ENCODE measurements at places on chromosomes 6 and 20.

GRCh38 chr6:428047-428603 lies 36.6 kb downstream of the IRF4 start:
- DNase-seq, result no peak

GRCh38 chr6:121393731-121394505 lies 41.5 kb upstream of the GJA1 start:
- no peak for DNase-seq

GRCh38 chr6:117267766-117268534 lies 2.6 kb downstream of the VGLL2 start:
- DNase-seq, result no peak

- DNase-seq, result no peak
Observed at GRCh38 chr6:13725570-13725969, 13.9 kb upstream of the RANBP9 start.

GRCh38 chr20:4985658-4986057 lies 15.7 kb downstream of the SLC23A2 start:
- no peak for DNase-seq

DNA sequence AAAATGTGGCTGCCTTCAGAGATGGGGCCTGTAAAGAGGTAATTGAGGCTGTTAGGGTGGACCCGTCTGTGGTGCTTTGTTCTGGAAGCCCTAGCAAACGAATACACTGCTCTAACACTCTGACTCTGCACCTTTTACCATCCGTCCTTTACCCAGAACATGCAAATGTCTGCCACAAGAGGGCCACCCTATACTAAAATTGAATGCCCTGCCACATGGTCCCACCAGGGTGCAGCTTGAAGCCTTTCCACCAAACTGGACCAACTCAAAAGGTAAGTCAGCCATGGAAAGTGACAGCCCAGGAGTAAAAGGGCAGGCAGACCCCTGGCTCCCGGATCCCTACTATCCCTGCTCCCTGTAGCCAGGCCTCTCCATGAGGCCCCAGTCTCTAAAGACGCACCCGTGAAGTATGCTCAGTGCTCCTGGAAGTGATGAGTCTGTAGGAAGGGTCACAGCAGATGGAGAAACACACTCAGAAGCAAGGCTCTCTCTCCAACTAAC lies 5.8 kb upstream of the BFSP1 start:
- DNase-seq, result no peak

DNA sequence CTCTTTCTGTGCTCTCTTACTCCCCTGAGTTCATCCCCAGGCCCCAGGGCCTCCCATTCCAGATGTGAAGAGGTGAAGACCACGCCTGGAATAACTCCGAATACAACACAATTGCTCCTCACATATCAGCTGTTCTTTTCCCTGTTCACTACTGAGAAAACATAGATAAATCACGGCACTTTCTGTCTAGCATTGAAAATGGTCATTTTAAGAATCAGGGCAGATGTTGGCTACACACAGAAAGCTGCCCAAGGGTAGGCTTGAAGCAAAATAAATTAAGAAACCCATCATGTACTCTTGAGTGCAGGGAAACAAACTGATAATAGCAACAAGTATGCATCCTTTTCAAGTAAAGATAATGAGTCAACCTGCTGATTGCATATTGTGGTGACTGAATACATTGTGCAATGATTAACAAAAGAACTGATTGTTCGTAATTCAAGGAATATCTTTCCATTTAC lies 382.5 kb downstream of the PRKN start:
- DNase-seq, result no peak

- DNase-seq, result no peak
Observed at GRCh38 chr6:30683980-30684338, 2.5 kb downstream of the PPP1R18 start.

GRCh38 chr6:36677753-36678487 lies 594 bp upstream of the CDKN1A start:
- DNase-seq, result no peak

DNA sequence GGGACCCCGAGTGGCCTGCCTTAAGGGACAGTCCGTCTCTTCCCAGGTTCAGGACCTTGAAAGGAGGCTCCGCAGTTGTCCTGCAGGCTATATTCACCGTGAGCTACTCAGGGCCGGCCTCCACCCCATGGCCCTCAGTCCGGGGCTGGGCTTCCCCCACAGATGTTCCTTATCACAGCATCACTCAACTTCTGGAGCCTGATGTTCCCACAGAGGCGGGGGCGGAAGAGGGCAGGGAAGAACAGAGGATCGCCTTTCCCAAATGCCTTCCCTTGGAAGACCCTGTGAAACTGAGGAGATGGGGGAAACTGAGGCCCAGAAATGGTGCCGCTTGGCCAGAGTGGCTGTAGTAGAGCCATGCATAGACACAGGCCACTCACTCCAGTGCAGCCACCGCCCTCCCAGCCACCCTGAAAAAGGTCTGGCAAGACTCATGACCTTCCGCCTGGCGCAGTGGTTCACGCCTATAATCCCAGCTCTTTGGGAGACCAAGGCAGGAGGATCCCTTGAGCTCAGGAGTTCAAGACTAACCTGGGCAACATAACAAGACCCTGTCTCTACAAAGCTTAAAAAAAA lies 4.3 kb upstream of the COX4I2 start:
- no peak for DNase-seq

- no peak for DNase-seq
Observed at GRCh38 chr6:130116273-130116672, 97.9 kb downstream of the L3MBTL3 start.

DNA sequence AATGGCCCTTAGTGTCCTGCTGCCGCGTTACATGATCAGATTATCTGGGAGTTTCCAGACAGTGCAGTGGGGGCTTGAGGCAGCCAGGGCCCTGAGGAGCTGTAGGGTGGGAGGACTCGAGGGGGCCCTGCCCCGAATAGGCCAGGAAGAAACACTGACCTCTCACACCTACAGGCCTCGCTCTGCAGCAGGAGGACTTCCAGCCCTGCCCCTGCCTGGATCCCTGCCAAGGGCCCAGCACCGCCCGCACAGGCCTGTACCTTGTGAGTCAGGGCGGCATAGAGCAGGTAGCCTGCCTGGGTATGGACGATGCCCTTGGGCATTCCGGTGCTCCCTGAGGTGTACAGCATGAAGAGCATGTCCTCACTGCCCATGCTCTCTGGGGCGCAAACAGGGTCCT lies 30.1 kb upstream of the APMAP start:
- DNase-seq, result no peak

DNA sequence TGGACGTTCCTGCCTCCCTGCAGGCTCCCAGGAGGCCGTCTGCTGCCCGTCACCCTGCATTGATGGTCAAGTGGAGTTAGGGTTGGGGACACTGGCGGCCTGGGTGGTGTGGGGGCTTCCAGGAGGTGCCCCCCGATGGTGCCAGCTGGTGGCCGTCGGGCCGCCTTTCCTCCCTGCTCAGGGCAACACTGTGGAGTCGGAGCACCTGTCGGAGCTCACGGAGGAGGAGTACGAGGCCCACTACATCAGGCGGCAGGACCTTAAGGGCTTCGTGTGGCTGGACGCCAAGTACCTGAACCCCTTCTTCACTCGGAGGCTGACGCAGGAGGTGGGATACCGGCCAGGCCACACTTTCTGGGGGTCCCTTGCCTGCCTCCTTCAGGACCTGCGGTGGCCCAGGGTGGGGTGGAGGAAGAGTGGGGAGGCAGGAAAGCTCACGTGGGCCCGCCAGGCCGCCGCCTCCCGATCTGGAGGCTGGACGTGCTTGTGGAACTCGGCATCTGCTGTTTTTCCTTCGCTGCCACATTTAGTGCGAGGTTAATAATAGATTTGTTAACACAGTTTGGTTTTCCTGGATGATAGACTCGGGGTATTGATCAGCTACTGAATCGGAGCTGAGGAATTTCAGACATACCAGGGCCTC lies 28.6 kb downstream of the SPATA2 start:
- DNase-seq, result no peak

GRCh38 chr6:92109956-92110355 lies 1309.4 kb downstream of the EPHA7 start:
- no peak for DNase-seq

DNA sequence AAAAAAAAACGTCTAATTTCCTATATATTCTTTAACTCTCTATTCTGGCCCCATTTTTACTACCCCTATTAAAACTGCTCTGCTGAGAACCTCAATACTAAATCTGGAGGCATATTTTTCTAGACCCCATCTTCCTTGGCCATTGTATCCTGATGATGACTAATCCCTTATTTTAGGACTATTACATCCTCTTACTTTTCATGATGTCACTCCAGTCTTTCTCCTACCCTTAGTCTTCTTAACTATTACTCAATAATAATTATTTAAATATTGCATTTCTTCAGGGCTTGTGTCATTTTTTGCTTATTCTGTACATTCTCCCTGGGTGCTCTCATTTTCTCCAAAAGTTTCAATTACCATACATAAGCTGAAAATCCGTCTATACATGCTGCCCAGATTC lies 6.4 kb downstream of the FBXO30 start:
- DNase-seq, result no peak

DNA sequence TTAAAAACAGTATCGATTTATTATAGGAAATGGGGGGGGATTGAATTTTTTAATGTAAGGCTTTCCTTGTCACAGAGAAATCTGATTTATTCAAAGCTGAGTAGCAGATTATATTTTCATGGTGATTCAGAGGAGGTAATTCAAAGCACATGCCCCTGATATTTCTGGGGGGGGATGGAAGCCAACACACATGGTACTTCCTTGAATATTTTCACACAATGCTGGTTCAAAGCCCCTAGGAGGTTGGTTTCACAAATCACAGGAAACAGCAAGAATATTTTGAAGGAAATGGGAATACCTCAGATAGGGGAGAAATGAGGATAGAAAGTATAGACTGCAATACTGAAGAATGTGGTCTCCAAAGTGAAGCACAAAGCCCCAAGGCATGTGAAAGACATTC lies 98.8 kb downstream of the RTN4IP1 start:
- no peak for DNase-seq

DNA sequence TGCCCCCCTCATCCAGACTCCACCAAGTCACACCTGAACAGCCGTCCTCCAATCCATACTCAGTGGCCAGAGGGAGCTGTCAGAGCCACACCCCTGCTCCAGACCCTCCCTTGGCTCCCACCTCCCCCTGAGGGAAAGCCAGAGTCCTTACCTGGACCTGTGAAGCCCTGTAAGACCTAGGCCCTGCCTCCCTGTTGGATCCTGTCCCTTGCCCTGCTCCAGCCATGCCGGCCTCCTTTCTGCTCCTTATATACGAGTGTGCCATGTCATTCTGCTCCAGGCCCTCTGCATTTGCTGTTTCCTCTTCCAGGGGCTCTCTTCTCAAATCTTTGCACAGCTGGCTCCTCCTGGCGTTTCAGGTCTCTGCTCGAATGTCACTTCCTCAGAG lies 100.3 kb upstream of the MYL9 start:
- DNase-seq, result no peak

DNA sequence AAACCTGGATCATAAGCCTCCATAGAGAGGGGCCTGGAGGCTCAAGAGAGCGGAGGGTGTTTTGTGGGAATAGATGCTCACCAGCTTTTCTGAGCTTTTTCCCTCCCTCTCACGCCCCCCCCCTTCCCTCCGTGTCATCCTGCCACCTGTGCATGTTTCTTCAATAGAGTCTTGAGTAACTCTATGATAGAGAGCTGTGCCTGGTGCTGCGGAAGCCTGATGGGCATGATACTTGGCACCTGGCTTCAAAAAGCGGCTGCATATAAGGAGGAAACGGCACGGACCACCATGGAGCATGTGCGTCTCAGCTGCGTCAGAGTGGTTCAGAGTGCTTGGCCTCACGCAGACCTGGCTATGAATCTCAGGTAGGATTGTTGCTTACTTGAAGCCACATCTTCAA lies 198.9 kb downstream of the CDH4 start:
- DNase-seq, result no peak

DNA sequence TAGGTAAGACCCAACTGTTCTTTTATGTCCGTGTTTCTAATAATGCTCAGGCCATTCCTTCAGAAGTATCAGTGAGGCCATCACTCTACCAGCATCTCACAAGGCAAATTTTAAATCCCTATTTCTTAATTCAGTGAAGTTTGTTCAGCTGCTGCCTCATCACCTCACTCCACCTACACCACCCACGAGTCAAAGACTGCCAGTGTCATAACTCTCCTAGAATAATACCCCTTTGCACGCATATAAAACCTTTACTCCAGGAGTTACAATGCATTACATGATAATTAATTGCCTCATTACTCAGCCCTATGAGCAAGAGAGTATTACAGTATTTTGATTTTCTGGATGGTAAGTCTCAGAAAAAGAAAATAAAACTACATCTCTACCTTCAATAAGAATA lies 793.6 kb downstream of the TFAP2A start:
- DNase-seq, result no peak

DNA sequence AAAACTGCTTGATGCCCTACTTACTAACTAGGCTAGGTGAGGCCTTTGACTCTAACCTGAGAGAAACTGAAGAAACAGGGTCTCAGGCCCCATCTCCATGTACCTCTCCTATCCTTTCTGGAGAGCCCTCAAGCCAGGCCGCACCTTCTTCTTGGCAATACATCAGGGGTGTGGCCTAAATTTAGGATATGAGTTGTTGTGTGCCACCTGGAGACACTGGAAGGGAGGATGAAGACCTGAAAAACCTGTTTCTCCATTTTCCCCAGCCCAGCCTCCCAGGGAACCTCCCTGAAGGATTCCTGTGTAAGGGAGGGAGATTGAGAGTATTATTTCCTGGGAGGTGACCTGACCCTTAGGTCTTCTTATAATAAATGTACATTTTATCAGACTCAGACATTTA lies 3.1 kb downstream of the LY6G6D start:
- no peak for DNase-seq

DNA sequence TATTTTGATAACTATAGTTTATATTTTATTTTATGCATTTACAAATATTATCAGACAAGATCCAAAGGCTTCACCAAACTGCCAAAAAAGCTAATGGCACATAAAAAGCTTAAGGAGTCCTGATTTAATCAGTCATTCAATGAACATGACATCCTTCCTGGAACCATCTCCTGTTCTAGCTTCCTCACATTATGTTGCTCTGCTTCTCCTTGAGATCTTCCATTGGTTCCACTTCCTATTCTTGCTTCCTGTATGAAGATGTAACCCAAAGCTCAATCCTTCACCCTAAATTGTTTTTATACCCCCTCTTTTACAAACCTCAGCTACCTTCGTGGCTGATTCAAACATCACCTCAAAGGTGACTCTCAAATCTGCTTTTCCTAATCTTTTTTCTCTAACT lies 4.5 kb upstream of the BRD2 start:
- no peak for DNase-seq

DNA sequence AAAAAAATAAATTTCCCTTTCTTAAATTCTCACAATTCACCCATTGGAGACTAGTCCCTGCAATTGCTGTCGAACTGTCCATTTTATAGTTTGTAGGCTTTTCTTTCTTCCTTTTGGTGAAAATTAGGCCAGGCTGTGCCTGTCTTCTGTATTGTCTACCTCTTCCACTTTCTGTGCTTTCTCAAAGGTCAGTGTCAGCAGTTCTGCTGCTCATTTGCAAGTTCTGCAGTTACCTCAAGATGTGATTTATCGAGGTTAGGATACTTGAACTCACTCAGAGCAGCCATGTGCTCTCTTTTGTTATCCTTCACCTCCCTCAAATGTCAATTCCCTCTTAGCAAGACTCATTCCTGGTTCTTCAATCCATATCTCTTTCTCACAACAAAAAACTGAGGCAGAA lies 179.1 kb downstream of the SLC35F1 start:
- no peak for DNase-seq

- DNase-seq, result no peak
Observed at GRCh38 chr6:15501826-15502445, 160.9 kb downstream of the DTNBP1 start.

GRCh38 chr6:80528115-80528514 lies 421.6 kb downstream of the BCKDHB start:
- DNase-seq, result no peak
